ENCODE measurements at places on chromosomes 1 and 21. TPM values are rescaled to one million over a fixed set of nuclear protein-coding genes. Genes with fewer than 3 reads are reported as not detected.

MYOC gene
- total RNA-seq = 5.4 TPM

OR10Z1 gene
- not detected for total RNA-seq

OR2M5 gene
- not detected for total RNA-seq

GCSAML gene
- not detected for total RNA-seq

DNA sequence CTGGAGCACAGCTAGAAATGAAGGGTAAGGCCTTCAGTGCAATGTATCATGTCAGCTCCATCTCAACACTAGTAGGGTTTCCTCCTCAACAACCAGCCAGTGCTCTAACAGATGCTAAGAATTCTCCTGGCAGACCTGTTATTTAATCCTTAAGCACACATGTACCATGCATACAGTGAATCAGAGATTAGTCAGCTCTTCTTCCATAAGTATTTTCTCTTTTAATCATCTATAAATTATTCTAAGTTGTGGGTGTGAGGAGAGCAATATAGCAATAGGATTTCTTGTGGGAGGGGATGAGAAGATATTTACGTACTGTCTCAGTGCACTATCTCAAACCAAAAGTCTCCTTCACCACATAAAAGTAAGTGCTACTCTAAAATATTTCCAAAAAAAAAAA lies 95.3 kb downstream of the COP1 start:
- no peak overlapping the region for H3K4me3 ChIP-seq
- no peaks in the 10 kb centered on the region for H3K4me1 ChIP-seq
- H3K36me3 ChIP-seq = no peaks in the 10 kb centered on the region

- H3K27ac ChIP-seq = no peak overlapping the region
- no peaks in the 10 kb centered on the region for H3K4me1 ChIP-seq
- no peaks in the 10 kb centered on the region for H3K27me3 ChIP-seq
- H3K36me3 ChIP-seq = no peaks in the 10 kb centered on the region
- DNase-seq = no peak
Measured at GRCh38 chr1:175933801-175934200, 190.4 kb upstream of the TNR start.

All from body of pancreas (tissue), 4 donors.